ENCODE measurements at places on chromosomes 5 and 9.

GRCh38 chr5:28344836-28345433, 1306.5 kb upstream of the CDH9 start:
- peak; percentile 40 for DNase-seq

GRCh38 chr9:130101915-130102314, 48.2 kb downstream of the GPR107 start:
- DNase-seq, result no peak

DNA sequence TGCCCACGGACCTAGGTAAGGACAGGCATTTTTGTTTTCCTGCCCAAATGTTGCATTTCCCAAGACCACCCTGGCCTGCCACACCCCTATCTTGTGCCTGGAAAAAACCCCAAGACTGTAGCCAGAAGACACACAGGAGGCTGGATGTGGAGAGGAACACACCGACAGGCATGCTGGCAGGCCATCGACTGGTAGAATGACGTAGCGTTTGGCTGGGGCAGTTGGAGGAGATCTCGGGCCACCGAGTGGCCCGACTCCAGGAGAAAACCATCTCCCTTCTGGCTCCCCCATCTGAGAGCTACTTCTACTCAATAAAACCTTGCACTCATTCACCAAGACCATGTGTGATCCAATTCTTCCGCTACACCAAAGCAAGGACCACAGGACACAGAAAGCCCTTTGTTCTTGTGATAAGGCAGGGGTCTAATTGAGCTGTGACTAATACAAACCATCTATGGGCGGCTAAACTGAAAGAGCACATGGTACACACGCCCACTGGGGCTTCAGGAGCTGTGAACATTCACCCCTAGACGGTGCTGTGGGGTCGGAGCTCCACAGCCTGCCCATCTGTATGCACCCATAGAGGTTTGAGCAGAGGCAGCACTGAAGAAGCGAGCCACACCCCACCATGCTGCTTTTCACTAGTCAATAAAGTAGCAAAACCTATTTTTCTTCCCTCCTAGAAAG, 38.9 kb upstream of the N4BP3 start:
- DNase-seq, result no peak

DNA sequence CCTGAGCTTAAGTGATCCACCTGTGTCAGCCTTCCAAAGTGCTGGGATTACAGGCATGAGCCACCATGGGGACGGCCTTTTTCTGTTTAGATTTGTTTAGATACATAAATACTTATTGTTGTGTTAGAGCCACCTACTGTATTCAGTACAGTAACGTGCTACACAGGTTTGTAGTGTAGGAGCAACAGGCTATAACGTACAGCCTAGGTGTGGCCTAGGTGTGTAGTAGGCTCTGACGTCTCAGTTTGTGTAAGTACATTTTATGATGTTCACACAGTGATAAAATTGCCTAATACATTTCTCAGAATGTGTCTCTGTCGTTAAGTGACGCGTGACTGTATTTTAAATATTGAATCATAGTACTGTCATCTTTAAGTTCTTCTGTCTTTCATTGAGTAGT, 84.1 kb downstream of the MELK start:
- DNase-seq, result no peak

- DNase-seq, result no peak
Measured at GRCh38 chr9:100498592-100498991, 25.6 kb downstream of the TMEFF1 start.

- peak; percentile 54 for DNase-seq
Measured at GRCh38 chr9:121725008-121725775, 73.8 kb downstream of the DAB2IP start.

GRCh38 chr5:115241881-115242642, 20.6 kb downstream of the PGGT1B start:
- no peak for DNase-seq

GRCh38 chr5:156475182-156476157, 148.5 kb downstream of the SGCD start:
- DNase-seq, result peak; percentile 70

DNA sequence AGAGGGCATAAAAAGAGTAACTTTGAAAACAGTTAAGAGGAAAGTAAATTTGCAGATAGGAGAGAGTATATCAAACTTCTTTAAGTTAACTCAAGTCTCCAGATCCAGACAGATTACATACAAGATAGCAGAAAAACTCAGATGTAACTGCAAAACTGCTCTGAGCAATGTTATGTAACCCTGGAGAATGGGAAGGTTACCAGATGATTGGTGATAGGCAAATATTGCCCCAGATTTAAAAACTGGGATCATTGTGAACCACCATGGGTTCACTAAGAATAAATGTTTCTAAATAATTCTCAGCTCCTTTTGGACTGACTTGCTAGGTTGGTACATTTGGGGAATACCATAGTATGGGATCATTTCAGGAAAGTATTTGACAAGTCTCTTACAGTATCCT, 176.5 kb downstream of the ARL15 start:
- no peak for DNase-seq

- no peak for DNase-seq
Measured at GRCh38 chr5:98880151-98880550, 48.7 kb downstream of the CHD1 start.

DNA sequence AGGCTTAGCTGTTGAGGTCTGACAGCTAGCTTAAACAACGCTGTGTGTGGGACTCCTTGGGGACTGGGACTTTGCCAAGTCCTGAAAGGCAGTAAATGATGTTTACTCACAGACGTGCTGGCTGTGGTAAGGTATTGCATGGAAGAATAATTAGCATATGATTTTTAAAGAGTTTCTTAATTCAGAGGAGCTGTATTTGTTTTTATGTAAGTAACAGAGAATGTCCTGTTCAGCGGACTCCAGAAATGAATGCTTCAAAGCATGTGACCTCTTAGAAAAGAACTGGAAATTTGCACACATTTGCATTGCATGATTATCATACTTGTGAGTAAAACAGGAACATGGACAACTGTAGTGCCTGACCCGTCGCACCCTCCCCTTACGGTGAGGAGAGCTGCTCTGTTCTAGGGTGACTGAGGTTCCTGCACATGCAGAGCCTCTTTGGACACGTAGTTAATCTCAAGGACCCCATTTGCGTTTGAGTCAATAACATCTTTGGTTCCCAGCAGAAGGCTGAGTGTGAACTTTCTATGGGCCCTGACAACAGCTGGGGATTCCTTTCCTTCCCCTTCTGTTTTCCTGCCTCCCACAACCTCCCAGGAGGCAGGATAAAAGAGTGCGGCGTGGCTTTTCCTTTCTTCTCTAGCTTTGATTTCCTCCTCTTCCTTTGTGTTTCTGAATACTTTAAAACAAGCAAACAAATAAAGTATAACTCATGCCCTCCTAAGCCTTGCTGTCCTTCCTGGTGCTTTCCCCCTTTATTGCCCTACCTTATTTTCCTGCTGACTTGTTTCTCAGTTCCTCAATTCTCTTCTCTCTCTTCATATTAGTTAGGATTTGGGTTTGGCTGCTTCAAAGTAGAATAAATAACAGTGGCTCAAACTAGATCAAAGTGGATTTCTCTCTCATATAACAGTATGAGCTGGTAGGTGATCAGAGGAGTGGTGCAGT, 157.2 kb upstream of the CD180 start:
- DNase-seq, result peak; percentile 44

DNA sequence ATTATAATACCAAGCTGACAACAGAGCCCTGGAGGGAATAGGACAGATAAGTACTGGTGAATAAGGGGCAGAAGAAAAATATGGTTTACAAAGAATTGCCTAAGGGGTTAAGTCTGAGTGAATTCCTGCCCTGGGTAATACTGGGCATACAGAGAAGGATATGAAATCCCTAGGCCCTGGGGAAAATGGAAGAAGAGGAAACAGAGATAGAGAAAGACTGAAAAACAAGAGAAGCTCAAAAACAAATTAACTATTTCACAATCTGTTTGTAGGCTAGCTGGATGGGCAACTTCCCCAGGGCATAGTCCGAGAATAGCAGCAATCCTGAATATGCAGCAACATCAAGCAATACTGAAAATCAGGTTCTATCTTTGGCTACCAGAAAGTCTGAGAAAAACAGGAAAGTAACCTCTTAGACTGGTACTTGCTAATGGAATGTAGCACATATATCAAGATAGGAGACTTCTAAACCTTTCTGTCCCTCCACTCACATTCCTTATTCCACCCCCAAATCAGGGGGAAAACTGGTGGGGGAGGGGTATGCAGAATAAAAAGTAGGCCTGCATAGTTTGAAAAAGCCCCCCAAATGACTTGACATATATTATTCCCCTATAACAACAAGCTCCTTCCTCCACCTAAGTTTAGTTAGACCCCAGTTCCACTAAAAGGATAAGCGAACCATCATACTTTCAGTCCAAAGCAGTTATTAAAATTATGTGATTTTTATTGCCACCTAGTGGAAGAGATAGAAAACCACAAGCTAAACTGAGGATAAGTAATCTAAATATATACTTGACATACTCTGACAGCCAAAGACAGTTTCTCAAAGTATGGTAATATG, 20.6 kb downstream of the SLC38A9 start:
- peak; percentile 88 for DNase-seq

GRCh38 chr9:91059713-91060112, 258.1 kb downstream of the SYK start:
- peak; percentile 80 for DNase-seq
